ENCODE measurements at places on chromosomes 2 and 18.

- no peaks in the 10 kb centered on the region for H3K36me3 ChIP-seq
- H3K27me3 ChIP-seq = no peaks in the 10 kb centered on the region
- H3K4me1 ChIP-seq = no peaks in the 10 kb centered on the region
- DNase-seq = no peak
- H3K4me3 ChIP-seq = no peak overlapping the region
Measured at GRCh38 chr2:210536973-210537650, 19.3 kb upstream of the CPS1 start.

DNA sequence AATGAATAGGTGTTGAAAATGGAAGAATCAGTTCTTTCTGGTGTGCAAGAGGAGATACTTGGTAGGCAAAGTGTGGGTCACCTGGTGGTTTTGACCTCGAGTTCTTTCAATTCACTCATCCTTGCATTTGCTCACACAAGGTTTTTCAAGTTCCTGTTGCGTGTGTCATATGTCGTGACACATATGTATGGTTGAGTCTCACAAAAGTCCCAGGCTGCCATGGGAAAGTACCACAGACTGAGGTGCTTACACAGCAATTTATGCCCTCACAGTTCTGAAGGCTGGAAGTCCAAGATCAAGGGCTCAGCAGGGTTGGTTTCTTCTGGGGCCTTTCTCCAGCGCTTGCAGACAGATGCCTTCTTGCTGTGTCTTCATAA, 64.4 kb downstream of the NCK2 start:
- H3K4me1 ChIP-seq = peaks cover 2% of the 10 kb centered on the region
- H3K27ac ChIP-seq = no peak overlapping the region
- no peak for DNase-seq
- H3K27me3 ChIP-seq = no peaks in the 10 kb centered on the region

DNA sequence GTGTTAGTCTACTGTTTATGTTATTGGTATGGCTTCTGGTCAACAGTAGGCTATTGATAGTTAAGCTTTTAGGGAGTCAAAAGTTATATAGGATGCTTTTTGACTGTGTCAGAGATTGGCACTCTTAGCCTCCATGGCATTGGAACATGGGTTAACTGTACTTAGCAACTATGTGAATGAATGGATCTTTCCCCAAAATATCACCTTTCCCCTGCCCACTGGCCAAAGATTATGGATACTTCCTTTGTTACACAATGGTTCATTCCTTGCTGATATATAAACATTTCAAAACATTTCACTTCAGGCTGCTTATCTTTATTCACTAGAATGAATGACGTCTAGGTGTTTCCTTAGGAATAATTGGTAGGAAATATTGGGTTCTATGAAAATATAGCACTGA, 62.1 kb upstream of the DOCK10 start:
- no peak overlapping the region for H3K4me3 ChIP-seq
- peak; percentile 78 for DNase-seq
- H3K27me3 ChIP-seq = no peaks in the 10 kb centered on the region
- no peaks in the 10 kb centered on the region for H3K36me3 ChIP-seq
- H3K27ac ChIP-seq = no peak overlapping the region
- no peaks in the 10 kb centered on the region for H3K4me1 ChIP-seq

DNA sequence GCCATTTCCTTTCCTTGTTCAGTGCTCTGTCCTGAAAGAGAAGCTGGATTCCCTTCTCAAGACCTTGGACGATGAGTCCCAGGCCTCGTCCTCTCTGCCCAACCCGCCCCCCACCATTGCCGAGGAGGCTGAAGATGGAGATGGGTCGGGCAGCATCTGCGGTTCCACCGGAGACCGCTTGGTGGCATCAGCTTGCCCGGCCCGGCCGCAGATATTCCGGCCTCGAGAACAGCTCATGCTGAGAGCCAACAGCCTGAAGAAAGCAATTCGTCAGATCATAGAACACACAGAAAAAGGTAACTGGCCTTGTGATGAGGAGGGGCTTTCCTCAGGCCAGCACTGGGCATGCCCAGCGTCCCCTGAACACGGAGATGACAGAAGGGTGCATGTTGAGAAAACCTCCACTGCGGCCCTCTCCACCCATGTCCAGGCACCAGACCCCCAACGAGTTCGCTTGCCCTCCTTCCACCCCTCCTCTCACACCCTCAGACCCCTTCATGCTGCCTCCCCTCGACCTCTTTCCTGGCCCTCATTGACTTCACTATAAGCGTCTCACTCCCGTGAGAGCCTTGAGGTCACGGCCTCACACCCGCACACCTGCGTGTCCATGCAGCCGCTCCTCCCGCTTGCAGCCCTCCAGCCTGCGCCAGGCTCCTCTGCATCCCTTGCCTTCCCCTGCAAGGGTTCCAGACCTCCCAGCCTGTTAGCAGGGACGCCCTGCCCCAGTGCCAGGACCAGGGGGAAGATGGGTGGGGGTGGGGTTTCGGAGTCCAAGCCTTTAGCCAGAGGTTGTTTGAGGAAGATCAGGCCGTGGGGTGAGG, 95.0 kb downstream of the DGKD start:
- H3K36me3 ChIP-seq = peaks cover 38% of the 10 kb centered on the region
- no peak overlapping the region for H3K27ac ChIP-seq
- peak; percentile 31 for DNase-seq
- H3K4me1 ChIP-seq = no peaks in the 10 kb centered on the region
- no peaks in the 10 kb centered on the region for H3K27me3 ChIP-seq
- H3K4me3 ChIP-seq = no peak overlapping the region

- H3K4me3 ChIP-seq = no peak overlapping the region
- no peak overlapping the region for H3K27ac ChIP-seq
- peaks cover 6% of the 10 kb centered on the region for H3K4me1 ChIP-seq
- H3K36me3 ChIP-seq = no peaks in the 10 kb centered on the region
- no peaks in the 10 kb centered on the region for H3K27me3 ChIP-seq
Measured at GRCh38 chr2:196510246-196510645, 129.3 kb upstream of the CCDC150 start.

DNA sequence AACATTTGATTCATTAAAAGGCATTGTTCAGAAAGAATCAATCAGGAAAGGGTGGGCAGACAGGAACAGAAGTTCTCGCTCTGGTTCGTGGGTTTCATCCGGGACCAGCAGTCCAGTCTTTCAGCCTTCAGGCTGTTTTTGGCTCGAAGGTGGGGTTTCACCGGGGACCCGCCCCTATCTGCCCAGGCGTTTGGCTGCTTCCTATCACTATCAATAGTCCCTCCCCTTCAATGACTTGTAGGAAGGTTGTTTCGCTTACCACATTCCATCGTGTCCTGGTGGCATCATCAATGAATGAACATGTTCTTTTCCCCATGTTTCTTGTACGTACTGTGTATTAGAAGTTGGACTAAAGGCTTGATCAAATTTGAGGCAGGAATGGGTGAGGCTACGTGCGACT, 130.3 kb downstream of the NEDD4L start:
- no peak overlapping the region for H3K27ac ChIP-seq
- H3K4me1 ChIP-seq = peaks cover 2% of the 10 kb centered on the region
- H3K27me3 ChIP-seq = no peaks in the 10 kb centered on the region
- peaks cover 2% of the 10 kb centered on the region for H3K36me3 ChIP-seq
- no peak overlapping the region for H3K4me3 ChIP-seq

- DNase-seq = no peak
- H3K4me1 ChIP-seq = no peaks in the 10 kb centered on the region
- H3K27me3 ChIP-seq = no peaks in the 10 kb centered on the region
- H3K36me3 ChIP-seq = no peaks in the 10 kb centered on the region
- H3K27ac ChIP-seq = no peak overlapping the region
Measured at GRCh38 chr18:49174478-49174877, 223.7 kb upstream of the SMAD7 start.

- H3K4me3 ChIP-seq = no peak overlapping the region
- no peaks in the 10 kb centered on the region for H3K36me3 ChIP-seq
- no peak for DNase-seq
- H3K27ac ChIP-seq = no peak overlapping the region
- H3K4me1 ChIP-seq = peaks cover 10% of the 10 kb centered on the region
- no peaks in the 10 kb centered on the region for H3K27me3 ChIP-seq
Measured at GRCh38 chr2:46270384-46270783, 26.8 kb upstream of the EPAS1 start.

All from trophoblast cell (in vitro differentiated cells and primary cell).